ENCODE measurements at places on chromosomes 16 and 17.

GRCh38 chr17:17703140-17703919 is 22.1 kb downstream of the RAI1 start:
- DNase-seq, result peak; percentile 42

DNA sequence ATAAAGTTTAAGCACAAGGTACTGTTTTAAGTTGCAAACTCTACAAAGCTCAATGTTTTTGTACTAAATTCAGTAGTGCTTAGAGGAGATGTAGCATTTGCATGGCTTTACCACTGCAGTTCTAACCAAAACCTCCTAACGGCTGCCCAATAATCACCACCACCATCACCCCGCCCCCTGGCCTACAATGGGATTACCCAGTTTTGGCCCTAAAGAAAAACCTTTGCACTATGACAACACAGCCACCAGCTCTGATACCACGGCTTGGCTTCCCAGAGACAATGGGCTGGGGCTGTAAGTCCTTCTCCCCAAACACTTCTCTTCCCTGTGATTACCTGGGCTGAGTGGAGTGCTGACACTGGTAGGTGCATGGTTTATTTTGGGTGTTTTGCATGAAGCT is 58.4 kb upstream of the MTMR4 start:
- no peak for DNase-seq

DNA sequence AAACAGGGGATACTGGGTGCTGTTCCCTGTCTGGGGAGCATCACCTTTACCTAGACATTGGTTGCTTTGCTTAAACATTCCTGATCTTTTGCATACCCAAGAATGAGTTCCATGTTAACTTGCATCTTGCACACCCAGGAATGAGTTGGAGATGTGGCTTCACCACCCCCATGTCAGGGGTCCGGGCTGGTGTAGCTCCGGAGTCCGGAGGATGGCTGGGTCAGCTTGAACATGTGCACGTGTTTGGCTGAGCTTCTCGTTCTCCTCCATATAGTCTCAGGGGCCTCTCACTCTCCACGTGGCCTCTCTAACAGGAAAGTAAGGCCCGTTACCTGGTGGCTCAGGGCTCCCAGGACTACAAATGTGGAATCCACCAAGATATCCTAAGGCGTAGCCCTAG is 18.2 kb upstream of the AMZ2 start:
- no peak for DNase-seq

- DNase-seq, result no peak
Observed at GRCh38 chr17:73347351-73347750, 35.5 kb upstream of the CDC42EP4 start.

Measured in left ventricle myocardium inferior (tissue), 1 donor.